ENCODE measurements at places on chromosomes 12 and 14. TPM values are rescaled to one million over a fixed set of nuclear protein-coding genes. Genes with fewer than 3 reads are reported as not detected.

DNA sequence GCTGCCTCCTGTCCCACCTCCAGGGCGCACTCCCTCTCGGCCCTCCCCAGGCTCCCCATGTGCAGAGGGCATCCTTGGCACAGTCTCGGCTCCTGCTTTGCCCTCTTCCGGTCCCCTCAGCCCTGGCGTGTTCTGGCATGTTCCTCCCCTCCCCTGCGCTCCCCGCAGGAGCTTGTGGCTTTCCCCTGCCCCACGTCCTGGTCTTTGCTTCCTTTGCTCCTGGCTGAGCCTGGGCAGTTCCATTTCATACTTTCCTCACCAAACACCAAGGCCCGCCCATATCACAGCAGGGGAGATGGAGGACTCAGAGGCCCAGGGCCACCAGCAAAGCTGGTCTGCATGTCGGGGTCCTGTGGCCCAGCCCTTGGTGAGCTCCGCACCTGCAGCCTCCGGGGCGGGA, 56.0 kb downstream of the FBRSL1 start:
- DNase-seq, result no peak

GRCh38 chr12:16021676-16022075, 110.5 kb downstream of the DERA start:
- DNase-seq, result no peak

DNA sequence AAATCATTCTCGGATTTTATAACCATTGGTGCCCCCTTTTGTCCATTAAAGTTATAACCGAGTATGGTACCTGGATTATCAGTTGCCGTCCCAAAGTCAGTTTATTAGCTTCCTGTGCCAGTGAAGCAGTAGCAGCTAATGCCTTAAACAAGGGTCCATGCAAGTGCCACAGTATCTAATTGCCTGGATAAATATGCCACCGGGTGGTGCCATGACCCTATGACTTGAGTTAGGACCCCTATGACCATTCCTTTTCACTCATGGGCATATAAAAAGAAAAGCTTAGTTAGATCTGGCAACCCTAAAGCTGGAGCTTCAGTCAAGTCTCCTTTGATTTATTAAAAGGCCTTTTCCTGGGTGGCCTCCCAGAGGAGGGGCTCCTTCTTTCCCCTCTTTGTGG, 1314.6 kb downstream of the TMEM121 start:
- no peak for DNase-seq

- DNase-seq, result no peak
Observed at GRCh38 chr12:66269142-66269541, 33.2 kb upstream of the HELB start.

GRCh38 chr12:124389725-124390441, 95.0 kb downstream of the RFLNA start:
- DNase-seq, result no peak

GRCh38 chr12:115452751-115453281, 768.8 kb upstream of the TBX3 start:
- no peak for DNase-seq

GRCh38 chr12:12720672-12721161, 3.5 kb downstream of the CDKN1B start:
- DNase-seq, result no peak

DNA sequence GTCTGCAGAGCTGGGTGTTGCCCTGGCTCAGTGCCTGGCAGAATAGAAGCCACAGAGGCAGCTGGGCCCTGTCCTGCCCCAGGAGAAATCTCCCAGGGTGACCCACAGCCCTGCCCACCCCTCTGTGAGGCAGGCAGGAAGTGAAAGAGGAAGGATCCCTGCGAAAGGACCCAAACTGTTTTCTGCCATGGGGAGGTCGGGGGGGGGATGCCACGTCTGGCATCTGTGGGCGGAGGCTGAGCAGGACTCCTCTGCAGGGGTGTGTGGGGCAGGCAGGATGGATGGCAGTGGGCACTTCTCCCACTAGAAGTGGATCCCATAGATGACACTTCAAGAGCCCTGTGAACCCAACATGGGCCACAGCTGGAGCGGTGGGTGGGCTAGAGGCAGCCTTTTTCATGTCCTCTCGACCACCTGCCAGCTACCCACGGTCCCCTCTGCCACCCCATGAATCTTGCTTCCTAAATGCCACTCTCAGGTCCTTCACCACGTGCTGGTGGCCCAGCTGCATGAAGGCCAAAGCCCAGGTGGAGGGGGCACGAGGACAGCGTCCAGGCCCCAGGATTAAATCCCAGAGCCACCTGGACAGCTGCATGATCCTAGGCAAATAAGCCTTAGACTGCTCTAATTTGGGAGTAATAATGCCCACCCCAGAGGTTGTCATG, 3.6 kb downstream of the PAPLN start:
- DNase-seq, result no peak

DNA sequence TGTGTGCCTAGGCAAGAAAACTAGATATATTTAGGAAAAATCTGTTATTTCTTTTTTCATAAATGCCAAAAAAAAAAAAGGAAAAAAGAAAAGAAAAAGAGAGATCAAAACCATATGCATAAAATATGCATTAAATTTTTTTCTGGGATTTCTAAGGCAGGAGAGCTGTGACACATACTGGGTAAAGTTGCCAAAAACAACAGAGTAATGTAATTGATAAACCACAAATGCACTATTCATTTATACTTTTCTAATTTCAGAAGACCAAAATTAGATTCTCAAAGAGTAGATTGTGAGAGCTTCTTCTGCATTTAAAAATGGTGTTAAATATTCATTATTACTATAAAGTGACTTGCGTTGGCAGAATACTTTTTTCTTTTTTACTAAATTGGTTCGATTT, 673.8 kb upstream of the MGAT4C start:
- no peak for DNase-seq

DNA sequence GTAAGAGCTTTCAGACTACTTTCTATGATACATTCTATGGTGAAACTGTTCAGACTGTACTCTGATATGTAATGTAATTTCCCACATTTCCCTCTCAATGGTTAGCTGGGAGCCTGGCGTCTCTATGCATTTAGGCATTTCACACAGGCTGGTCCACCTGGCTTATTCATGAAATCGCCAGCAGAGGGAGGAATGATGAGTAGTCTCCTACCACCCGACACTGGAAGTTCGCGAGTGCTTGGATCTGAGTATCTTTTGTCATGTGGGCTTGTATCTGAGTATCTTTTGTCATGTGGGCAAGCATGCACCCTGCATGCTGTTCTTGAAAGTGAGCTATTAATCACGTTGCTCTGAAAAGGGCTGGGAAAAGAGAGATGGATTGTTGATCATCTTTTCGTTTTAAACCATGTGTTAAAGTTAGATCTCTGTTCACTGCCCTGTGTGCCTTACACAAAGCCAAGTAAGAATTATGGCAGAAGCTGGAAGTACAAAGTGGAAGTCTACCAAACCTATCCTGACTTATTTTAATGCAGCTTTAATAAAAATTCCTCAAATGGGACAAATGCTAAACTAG, 235.0 kb downstream of the ATP23 start:
- DNase-seq, result no peak

DNA sequence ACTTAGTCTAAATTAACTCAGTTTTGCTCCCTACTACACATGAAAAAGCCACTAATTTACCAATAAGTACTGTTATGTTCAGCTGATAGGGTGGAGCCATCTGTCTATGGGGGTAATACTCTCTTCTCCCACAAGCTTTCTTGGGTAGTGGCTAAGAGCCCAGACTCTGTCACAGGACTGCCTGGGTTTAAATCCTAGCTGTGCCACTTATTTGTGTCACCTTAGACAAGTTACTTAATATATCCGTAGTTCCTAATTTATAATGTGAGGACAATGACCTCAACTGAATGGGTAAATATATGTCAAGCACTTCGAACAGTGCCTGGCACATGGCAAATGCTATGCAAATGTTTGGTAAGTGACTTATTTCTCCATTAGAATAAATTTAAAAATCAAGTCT, 185.6 kb downstream of the DACT1 start:
- DNase-seq, result no peak

- DNase-seq, result no peak
Observed at GRCh38 chr14:90429754-90430153, 32.9 kb downstream of the CALM1 start.

- no peak for DNase-seq
Observed at GRCh38 chr14:76867516-76868453, 41.6 kb downstream of the LRRC74A start.

DNA sequence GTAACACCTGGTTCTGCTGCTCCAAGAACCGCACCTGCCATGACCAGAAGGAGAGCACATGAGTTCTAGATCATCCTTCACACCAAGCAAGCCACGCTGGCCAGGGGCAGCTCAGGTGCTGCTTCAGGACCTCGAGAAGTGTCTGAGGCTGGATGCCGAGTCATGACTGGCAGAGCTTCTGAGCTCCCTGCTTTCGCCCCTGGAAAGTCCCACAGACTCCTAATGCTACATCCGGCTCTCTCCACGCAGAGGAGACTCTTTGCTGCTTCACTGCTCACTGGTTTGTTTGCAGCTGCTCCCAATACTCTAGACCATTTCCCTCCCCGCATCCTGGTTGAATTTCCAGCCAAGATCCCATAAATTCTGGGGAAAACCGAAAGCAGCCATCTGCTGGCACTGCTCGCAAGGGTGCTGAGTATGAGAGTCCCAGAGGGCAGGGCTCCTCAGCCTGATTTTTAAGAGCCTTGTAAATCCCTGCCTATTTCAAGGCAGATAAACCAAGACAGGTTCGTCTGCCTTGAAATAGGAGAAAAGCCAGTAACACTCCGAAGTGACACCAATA, 1.4 kb downstream of the KRT2 start:
- peak; percentile 15 for DNase-seq

GRCh38 chr12:122081697-122082221, 3.2 kb downstream of the MLXIP start:
- no peak for DNase-seq

DNA sequence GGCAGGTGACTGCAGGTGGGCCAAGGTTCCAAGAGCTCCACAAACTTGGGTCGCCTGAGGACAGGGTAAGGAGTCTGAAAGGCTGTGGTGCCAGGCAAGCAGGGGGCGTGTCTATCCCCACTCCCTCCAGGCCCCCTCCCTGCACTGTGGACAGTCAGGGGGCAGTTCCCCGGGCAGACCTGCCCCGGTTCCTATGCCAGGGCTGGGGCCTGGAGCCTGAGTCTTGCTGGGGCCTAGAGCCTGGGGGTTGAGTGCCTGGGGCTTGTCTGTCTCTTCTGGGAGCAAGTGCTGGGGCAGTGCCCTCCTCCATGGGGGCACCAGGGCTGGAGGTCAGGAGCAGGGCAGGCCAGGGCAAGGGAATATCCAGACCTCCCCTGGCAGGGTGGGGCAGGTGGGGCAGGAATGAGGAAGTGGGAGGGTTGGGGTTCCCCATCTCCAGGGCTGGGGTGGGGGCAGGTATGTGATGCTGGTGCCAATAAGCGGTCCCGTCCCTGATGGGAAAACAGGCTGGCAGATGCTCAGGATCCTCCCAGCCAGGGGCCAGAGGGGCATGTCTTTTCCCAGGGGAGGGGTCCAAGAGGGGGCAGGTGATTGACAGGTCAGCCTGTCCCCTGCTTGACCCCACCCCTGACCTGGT, 11.9 kb upstream of the TNFAIP2 start:
- DNase-seq, result no peak

GRCh38 chr14:98368221-98368620, 903.8 kb downstream of the BCL11B start:
- DNase-seq, result no peak

- DNase-seq, result no peak
Observed at GRCh38 chr12:77510985-77511384, 319.7 kb upstream of the NAV3 start.

DNA sequence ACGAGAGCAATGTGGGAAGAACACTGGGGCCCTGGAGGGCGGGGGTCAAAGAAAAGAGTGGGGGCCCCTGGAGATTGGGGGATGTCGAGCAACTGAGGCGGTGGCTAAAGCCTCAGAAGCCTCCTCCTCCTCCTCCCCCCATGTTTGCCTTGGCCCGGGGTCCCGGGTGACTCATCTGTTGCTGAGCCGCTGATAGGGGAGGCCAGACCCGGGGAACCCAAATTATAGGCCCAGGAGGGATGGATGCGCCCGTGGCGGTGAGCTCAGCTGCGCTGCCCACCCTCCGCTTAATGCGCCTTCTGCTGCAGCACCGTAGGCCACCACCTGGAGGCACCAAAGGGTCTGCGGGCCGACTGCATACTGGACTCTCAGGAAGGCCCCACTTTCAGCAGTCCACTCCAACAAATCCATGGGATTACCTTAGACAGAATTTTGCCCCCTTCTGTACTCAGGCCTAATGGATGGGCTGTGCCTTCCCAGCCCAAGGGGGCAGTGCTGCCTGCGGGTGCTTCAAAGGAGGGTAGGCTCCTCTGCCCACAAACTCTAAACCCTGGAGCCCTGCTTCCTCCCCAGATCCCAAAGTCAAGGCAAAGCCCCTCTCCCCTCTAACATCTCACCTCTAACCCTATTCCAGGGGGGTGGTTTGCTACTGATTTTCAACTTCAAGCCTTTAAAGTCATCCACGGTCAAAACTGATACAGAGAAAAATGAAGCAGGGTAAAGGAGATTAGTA, 2.6 kb upstream of the WNT10B start:
- DNase-seq, result no peak

Gene TSPAN19
- 0.59 TPM for polyA plus RNA-seq

Gene NKX2-1
- polyA plus RNA-seq, result not detected

Gene HNF1A
- 13.5 TPM for polyA plus RNA-seq

Gene NEK9
- polyA plus RNA-seq, result 127 TPM

Gene EIF2S1
- polyA plus RNA-seq, result 115 TPM

Gene COPS7A
- 69.4 TPM for polyA plus RNA-seq

Gene DNAI7
- polyA plus RNA-seq, result 5.8 TPM

Gene KCNK10
- 0.26 TPM for polyA plus RNA-seq

Gene ITGA7
- polyA plus RNA-seq, result 22.5 TPM

Gene PMCH
- 0.76 TPM for polyA plus RNA-seq

Gene ARHGDIB
- 55.9 TPM for polyA plus RNA-seq

Gene ABHD12B
- polyA plus RNA-seq, result 0.62 TPM

Gene KERA
- polyA plus RNA-seq, result not detected

Gene NRXN3
- 5.9 TPM for polyA plus RNA-seq

Measured in right renal cortex interstitium (tissue), 3 donors.